Lung microvascular endothelial cell (primary cell): ENCODE measurements at places on chromosomes 3 and 15. TPM values are rescaled to one million over a fixed set of nuclear protein-coding genes. Genes with fewer than 3 reads are reported as not detected.

The SI gene
- total RNA-seq: not detected in 2 replicates

The SPTBN5 gene
- 2.2 and 2.6 TPM in 2 replicates for total RNA-seq

The SLC7A14 gene
- total RNA-seq: under 0.01 TPM in 2 replicates

The ZBTB20 gene
- 6.5 and 13.9 TPM in 2 replicates for total RNA-seq

DNA sequence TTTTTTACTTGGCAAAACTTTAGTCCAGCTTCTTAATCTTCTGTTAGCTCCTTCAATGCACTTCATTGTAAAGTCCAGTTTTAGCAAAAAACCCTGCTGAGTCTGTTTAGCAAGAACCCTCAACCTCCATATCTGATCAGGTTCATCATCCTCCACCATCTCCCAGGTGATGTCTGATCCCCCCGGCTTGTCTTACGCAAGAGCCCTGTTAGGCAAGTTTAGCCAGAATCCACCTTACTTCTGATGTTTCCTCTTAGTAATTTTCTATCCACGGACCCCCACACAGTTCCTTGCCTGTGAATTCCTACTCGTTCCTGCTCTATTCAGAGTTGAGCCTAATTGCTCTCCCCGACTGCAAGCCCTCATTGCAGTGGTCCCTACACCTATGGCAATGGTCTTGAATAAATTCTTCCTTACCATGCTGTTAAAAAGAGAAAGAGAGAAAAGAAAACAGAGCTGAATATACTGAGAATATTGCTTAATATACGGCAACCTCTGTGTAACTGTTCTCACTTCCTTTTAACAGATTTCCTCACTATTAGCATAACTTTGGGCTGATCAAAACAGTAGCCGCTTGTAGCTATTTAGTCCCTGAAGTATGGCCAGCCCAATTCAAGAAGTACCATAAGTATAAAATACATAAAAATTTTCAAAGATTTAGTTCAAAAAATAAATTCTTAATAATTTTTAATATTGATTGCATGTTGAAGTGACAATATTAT is 78.7 kb upstream of the MME start:
- no peak for DNase-seq

- no peak for DNase-seq
Observed at GRCh38 chr3:100402256-100402655, 917 bp downstream of the LNP1 start.

DNA sequence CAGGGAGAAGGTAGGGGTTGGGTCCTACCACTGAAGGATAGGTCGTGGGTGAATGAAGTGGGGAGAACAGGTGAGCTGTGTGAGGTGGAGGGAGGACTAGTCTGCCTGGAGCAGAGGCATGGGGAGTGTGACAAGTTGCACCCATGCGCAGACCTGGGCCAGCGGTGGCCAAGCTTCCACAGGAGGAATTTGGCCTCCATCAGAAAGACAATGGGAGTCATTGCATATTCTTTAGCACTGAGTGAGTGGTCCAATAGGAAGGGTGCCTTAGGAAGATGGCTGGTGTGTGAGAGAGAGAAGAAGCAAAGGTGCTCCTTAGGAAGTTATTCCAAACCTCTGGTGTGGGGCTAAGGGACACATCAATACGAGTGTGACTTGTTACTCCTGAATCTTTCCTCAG is 191.1 kb downstream of the KCNAB1 start:
- DNase-seq: no peak

GRCh38 chr3:41688595-41689380 is 273.1 kb downstream of the ULK4 start:
- no peak for DNase-seq

- DNase-seq: peak; percentile 39
Observed at GRCh38 chr3:48016301-48016973, at the start of gene MAP4. TSS of gene MAP4 (minus strand) at chr3:48016416. CDS start at chr3:47998860, 17,556 bp downstream.

DNA sequence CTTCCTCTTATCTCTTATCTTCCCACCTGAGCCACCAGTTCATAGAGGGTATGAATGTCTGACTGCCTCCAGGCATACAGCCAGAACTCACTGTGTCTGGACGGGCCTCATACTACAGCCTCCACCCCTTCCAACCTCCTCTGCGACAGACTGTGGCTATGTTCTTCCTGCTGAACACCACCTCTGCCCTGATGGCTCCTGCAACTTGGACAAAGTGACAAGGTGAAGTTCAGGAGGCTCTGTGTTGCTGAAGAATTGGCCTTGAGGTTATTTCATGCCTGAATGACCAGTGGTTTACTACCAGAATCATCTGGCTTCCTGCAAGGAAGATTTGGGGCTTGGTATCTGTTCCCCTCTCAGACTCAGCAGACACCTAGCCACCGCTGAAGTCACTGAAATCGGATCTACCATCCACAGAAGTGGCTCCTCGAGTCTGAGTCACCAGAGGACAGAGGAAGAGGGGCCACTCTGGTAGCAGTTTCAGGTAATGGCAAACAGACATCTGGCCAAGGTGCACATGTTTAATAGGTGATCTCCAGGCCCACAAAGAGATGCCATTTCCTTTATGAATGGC is 14.2 kb upstream of the ULK3 start:
- DNase-seq: no peak

DNA sequence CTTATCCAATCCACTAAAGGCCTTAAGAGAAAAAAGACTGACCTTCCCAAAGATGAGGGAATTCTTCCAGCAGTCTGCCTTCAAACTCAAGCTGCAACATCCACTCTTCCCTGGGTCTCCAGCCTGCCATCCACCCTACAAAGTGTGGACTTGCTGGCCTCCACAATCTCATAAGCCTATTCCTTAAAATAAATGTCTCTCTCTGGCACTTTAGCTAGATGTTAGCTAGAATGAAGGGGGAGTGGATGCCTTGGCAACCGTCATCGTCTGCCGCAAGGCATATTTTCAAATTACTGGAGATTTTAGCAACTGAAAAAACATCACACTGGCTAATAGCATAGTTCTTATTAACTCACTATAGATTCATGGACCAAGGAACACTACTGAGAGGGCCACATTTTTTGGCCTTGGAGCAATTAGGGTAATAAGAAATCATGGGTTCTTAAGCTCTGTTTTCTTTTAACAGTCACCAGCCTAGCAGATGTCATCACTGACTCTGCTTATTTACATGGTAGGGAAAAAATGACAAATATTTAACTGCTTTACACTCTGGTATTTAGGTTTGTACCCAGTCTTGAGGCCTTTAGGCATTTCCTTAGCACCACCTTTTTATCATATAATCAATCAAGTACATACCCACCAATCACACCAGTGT is 245.3 kb downstream of the MYRIP start:
- DNase-seq: no peak

GRCh38 chr15:81327516-81327915 is 3.6 kb upstream of the STARD5 start:
- DNase-seq: no peak

DNA sequence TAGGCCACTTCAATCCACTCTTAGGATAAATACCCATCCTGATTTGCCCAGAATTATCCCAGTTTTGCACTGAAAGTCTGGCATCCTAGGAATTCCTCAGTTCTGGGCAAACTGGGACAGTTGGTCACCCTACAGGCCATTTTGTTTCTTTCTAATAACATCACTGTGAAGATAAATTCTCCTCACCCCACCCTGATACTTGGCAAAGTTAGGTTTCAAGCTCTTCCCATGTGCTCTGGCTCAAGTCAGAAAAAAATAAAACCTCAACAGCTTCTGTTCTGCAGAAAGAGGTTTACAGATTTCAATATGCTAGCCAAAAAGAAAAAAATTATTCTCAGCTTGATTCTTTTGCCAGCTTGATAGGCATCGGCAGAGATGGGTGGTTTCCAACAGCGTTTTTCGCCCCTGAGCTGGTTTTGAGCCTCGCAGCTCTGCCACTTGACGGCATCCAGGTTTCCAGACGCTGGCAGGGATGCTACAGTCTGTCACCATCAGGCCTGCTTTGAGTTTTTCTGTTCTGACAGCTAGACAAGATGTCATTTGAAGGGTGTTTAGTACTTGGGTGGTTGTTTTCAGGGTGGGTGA is 171.4 kb downstream of the SSR3 start:
- DNase-seq: no peak

DNA sequence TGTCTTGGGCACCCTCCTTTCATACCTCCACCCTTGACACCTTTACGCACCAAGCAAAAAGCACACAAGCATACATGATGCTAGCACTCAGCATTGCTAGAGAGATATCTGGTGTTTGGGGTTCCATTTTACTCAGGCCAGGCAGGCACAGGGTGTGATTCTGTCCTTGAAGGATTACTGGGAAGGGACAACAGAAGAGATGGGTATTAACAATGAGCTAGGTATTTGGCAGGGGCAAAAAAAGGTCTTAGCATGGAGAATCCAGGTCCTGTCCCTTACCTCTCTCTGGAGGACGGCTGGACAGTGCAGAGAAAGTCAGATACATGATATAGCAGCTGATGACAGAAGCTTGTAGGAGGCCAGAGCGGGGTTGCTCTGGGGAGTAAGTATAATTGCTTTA is 3.5 kb downstream of the SERINC4 start:
- no peak for DNase-seq

- DNase-seq: no peak
Observed at GRCh38 chr15:42338500-42338899, 20.8 kb upstream of the CAPN3 start.

GRCh38 chr3:131328721-131329120 is 52.9 kb upstream of the NUDT16 start:
- DNase-seq: no peak

DNA sequence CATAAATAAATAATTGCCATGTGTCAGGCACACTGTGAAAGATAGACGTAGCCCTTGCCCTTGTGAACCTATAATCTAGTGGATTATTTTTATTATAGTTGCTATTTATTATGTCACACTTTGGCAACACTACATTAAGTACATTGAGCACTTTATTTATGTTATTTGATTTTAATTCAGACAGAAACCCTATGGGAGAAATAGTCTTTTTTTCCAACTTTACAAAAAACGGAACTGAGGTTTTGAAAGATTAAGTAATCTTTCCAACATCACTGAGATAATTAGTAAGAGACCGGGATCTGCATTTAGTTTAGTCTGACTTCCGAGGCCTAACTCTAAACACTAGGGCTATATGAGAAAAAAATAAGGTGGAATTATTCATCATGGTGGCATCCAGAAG is 2.8 kb upstream of the FILIP1L start:
- no peak for DNase-seq

DNA sequence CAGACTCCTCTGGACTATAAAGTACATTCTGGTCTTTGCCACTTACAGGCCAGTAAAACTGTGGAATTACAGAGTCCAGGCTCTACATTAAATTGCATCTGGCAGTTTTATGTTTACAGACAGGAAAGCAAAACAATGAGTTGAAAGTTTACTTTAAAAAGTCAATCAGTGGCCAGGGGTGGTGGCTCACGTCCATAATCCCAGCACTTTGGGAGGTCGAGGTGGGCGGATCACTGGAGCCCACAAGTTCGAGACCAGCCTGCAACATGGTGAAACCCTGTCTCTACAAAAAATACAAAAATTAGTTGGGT is 53.8 kb downstream of the TM4SF4 start:
- DNase-seq: peak; percentile 71
